Stimulated activated CD8-positive, alpha-beta memory T cell treated with anti-CD3 and anti-CD28 coated beads, Interleukin-4, amount 100 ng/mL, for 24 hours (primary cell): ENCODE measurements at places on chromosomes 6 and 20.

GRCh38 chr6:13473768-13474165, 13.6 kb downstream of the GFOD1 start:
- DNase-seq: no peak

GRCh38 chr6:37399131-37399530, 33.9 kb upstream of the CMTR1 start:
- DNase-seq: no peak

DNA sequence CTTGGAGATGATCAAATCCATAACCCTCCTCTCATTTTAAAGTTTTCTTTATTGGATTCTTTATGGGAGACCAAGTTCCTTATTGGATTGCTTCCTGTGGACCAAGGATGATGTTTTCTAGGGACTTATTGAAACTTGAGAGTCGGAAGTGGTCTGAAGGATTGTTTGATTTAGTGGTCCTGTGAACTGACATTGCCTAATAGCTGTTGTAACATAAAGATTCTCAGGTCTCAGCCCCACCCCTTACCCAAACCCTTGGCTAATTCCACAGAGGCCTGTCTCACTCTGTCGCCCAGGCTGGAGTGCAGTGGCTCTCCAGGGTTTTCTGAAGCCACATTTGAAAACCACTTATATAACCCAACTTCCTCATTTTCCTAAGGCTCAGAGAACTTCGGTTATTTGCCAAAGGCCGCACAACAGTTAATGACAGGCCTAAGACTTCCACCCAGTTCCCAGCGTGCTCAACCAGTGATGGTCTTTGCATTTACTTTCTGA, 77.0 kb downstream of the ATXN1 start:
- no peak for DNase-seq

- DNase-seq: no peak
Measured at GRCh38 chr20:9498322-9498721, 16.1 kb upstream of the LAMP5 start.

GRCh38 chr20:38337561-38338140, 8.6 kb upstream of the LBP start:
- no peak for DNase-seq
